Activated T-helper 1 cell treated with Interleukin-2 at 50 U/mL for 16 hours (primary cell): ENCODE measurements at places on chromosomes 11 and 22.

DNA sequence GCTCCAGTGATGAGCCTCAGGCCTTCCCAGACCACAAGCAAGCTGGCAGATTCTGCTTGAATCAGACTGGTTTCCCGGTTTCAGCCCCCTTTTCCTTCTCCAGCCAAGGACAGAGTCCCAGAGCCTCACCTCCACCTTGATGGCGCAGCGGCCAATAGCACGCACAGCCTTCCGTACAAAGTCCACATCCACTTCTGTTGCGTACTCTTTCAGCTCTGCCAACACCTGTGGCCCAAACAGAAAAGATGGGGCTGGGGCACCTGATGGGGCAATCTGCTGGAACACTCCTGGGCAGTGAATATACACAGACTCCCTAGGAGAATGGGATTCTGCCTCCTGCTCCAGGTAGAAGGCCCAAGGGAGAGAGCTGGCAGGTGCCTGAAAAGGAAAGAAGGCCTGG lies 35.5 kb upstream of the RASL10A start:
- DNase-seq, result no peak

DNA sequence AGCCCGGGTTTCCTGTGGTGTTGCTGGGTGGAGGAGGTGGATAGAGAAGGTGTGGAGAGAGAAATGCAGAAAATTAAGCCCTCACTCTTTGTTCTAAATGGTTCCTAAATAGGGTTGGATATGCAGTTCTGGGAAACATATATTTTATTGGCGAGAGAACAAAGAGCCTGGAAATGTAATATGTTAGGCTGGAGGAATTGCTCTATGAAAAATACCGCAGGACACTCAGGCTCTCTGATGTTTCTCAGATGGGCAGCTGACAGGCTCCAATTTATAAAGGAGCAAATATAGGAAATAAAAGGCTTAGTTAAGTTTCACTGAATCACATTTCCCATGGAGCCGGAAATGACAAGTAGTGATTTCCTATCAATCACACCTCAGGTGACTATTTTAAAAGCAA lies 428.0 kb downstream of the TMEM135 start:
- DNase-seq, result no peak

- no peak for DNase-seq
These were observed 29.8 kb upstream of the TMEM135 start for GRCh38 chr11:87007963-87008362.

DNA sequence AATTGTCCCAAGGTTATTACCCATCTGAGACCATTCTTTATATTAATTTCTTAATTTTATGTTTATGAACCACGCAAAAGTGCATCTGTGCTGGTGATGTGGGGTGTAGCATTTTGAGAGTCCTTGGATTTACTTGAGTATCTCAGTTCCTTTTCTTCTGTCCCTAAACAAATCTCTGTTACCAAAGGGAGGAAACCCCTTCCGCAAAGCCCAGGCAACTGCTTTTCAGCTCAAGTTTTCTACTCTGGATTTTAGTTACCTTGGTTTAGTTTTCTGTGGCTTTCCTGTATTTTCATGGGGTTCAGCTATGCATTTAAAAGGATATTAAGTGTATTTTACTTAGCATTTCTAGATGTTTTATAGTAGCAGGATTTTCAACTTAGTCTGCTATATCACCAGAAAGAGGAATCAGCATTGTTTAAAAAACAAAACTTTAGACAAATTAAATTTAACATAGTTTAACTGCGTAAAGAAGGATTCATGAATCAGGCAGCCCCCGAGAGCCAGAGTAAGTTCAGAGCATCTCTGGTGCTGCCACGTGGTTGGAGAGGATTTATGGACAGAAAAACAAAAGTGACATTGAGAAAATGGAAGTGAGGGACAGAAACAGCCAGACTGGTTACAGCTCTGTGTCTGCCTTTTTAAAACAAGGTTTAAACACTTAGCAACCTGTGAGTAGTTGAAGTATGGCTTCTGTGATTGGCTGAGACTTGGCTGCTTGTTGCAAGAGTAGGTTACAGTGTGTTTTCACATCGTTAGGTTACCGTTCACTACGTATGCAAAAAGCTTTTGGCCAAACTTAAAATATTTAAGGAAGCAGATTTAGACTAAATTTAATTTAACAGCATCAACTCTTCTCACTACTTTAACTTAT lies 9.6 kb downstream of the ADM start:
- no peak for DNase-seq

- DNase-seq, result no peak
These were observed 16.4 kb downstream of the MMP20 start for GRCh38 chr11:102608699-102609098.

DNA sequence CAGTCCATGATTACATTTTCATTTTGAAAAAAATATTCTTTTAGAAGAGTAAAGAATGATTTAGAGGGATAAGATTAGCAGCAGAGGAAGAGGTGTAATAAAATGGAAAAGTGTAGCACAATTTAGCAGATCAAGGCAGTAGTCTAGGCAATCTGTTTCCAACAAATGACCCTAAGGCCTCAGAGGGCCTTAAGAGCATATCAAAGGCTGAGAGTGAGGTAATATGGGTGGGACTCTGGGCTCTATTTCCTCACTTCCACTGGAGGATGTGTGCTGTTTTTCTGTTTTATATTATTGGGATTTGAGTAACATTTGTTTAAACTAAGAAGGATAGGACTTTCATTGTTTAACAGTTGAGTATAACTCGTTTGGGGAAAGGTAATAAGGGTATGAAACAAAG lies 28.8 kb downstream of the CCDC81 start:
- DNase-seq, result no peak

- no peak for DNase-seq
These were observed 121.9 kb downstream of the ARHGAP42 start for GRCh38 chr11:100808904-100809491.

- DNase-seq, result no peak
These were observed 4.7 kb downstream of the GNAZ start for GRCh38 chr22:23075050-23075449.

- DNase-seq, result no peak
These were observed 16.0 kb upstream of the MIF start for GRCh38 chr22:23878219-23878618.
